ENCODE measurements at places on chromosomes 7 and 10.

GRCh38 chr7:139702313-139702731 is 75.5 kb downstream of the HIPK2 start:
- DNase-seq: no peak

GRCh38 chr7:55575733-55576132 is 3.4 kb upstream of the VOPP1 start:
- DNase-seq: no peak

GRCh38 chr10:78231939-78232338 is 198.3 kb downstream of the RPS24 start:
- no peak for DNase-seq

GRCh38 chr7:155343661-155344121 is 46.0 kb downstream of the INSIG1 start:
- no peak for DNase-seq

- DNase-seq: no peak
Observed at GRCh38 chr10:72056932-72057751, 31.2 kb downstream of the SPOCK2 start.

DNA sequence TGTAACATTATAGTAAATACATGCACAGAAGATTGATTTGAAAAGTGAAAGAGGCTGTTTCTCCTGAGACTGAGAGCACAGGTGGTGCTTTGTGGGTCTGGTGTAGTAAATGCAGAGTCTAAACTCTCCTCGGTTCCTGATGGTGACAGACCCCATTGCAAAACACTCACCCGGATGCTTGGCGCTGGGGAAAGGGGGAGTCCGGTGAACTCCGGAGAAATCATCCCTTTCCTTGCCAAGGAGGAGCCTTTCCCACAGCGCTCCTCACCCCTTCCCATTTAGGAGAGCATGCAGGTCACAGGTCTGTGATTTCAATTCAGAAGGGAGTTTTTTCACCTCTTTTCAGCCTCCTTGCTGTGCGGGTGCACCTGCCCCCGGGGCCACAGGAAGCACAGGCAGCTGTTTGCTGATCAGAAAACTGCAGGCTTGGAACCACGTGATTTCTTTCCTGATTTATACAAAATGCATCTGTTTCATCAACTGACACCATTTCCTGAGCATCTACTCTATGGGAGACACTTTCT is 75.6 kb upstream of the LYZL2 start:
- no peak for DNase-seq
